ENCODE measurements at places on chromosomes 6 and 20. TPM values are rescaled to one million over a fixed set of nuclear protein-coding genes. Genes with fewer than 3 reads are reported as not detected.

The YWHAB gene
- total RNA-seq = 187 TPM

The HCRTR2 gene
- not detected for total RNA-seq

The SAMD3 gene
- total RNA-seq = not detected

The PKIB gene
- 0.53 TPM for total RNA-seq

The F13A1 gene
- not detected for total RNA-seq

The OOEP gene
- not detected for total RNA-seq

The LHFPL5 gene
- total RNA-seq = 0.12 TPM

The SLC25A27 gene
- 0.83 TPM for total RNA-seq

The CDH26 gene
- not detected for total RNA-seq

The RFX6 gene
- not detected for total RNA-seq

The FAM83C gene
- 0.06 TPM for total RNA-seq

The SPEF1 gene
- total RNA-seq = 1.9 TPM

The VEGFA gene
- total RNA-seq = 28.6 TPM
